ENCODE measurements at places on chromosomes 4 and X.

GRCh38 chr4:54645830-54646229 is 11.9 kb upstream of the KIT start:
- no peak for DNase-seq

DNA sequence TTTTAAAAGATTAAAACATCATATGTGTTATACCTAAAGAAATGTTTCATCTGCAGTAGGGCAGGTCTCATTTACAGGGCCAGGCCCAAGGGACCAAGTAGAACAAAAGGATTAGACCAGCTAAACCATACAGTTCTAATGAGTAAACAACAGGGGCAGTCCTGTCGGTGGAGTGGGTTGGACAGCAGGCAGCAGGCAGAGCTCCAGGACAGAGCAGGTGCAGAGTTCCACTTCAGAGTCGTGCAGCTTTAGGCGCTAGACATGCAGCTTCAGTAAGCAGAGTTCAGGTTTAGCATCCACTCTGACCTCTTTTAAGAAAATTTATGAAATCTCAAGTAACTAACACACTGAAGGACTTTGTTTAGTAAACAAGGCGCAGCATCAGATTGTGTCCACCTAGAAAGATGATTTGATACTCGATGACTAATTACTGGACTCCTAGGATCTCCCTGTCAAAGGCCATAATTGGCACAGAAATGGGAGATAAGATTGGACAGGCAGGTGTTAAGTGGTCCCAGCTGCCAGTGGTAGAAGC is 487.7 kb upstream of the INTU start:
- DNase-seq: no peak

- DNase-seq: no peak
Measured at GRCh38 chr4:14916554-14917297, 85.6 kb upstream of the CPEB2 start.

DNA sequence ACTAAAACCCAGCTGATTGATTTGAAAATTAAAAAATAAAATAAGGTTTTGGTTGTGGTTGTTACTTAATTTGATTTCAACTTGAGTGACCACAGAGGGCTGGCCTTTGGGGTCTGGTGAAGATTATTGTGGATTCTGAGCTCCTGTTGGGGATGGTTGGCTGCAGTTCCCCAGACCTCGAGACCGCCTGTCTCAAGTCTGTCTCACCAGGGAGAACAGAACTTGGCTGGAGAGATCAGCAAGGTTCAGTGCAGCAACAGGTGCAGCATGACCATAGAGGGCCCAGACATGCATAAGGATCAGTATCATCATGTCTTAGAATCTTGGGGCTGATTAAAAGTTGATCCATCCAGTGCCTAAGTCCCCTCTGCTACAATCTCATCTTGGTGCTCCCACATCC is 491.9 kb downstream of the BCOR start:
- DNase-seq: no peak

All from activated CD4-positive, alpha-beta T cell treated with anti-CD3 and anti-CD28 coated beads for 1 hour (primary cell).